Stimulated activated CD8-positive, alpha-beta memory T cell treated with anti-CD3 and anti-CD28 coated beads, Interleukin-4, amount 100 ng/mL, for 1 hour (primary cell): ENCODE measurements at places on chromosomes 4 and X.

- no peak for DNase-seq
These were observed 29.1 kb downstream of the RAB33B start for GRCh38 chr4:139483000-139483399.

DNA sequence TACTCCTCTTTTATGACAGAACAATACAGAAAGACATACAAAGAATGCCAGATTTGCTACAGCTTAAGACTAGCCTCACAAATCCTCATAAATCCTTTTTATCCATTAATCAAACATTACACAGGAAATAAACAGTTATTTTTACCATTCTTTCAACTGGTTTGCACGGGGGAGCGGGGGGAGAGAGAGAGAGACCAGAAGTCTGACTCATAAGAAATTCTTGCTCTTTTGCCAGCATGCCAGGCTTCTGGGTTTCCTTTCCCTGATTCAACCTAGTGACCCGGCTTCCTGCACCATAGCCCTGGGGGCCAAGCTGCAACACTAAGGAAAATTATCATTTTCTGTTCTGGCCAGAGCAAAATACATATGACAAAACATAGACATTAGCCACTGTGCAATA, 6.8 kb upstream of the RRAGB start:
- no peak for DNase-seq

DNA sequence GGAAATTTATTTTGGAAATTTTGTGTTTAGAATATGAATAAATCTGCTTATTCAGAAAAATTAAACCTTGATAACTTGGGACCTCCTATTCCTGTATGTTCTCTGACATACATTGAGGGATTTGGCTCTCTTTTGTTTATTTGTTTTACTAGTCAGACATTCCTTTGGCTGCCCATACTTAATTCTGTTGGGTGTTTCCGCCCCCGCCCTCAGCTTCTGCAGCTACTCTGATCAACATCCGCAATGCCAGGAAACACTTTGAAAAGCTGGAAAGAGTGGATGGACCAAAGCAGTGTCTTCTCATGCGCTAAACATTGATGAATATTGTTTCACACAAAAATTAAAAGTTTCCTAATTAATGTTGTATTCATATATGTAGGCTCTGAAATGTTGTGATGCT, 40.5 kb downstream of the RRAGB start:
- no peak for DNase-seq

DNA sequence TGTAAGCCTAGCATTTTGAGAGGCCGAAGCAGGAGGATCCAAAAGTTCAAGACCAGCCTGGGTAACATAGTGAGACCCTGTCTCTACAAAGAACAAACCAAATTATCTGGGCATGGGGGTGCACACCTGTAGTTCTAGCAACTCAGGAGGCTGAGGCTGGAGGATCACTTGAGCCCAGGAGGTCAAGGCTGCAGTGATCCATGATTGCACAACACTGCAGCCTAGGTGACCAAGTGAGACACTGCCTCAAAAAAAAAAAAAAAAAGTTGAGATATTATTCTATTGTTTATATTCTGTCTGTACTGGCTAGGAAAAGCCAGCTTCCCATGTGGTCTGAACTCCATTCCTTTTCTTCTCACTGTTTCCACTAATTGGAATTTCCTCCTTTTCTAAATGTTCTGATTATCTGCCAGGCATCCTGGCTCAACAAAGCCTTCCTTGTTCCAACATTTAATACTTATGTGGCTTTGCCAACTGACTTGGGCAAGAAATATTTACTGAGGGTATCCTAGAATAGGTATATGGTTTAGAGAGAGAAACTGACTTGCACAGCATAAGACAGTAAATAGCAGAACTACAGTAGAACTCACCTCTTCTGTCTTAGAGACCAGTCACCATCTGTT, 175.2 kb upstream of the ADAMTS3 start:
- DNase-seq, result no peak

DNA sequence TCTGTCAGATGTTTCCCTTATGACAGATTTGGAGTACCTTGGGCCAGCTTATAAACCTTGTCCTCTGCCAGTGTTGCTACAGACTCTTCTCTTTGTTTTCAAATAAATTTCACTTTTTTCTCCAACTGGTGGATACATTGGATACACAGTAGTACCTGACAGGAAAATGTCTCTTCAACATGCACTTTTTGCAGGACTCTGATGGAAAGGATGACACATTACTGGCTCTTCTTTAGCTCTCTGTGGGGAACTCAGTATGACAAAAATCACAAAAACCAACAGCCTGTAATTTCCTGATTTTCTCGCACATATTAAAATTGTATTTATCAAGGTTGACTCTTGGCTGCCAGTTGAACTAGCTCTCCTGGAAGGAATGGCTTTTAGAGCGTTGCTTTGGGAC, 61.3 kb upstream of the GIMD1 start:
- no peak for DNase-seq

- DNase-seq, result no peak
These were observed at the start of gene TEC for GRCh38 chr4:48268956-48269860. TEC (minus strand) TSS chr4:48269838; CDS start chr4:48228614, 41,224 bp downstream.

DNA sequence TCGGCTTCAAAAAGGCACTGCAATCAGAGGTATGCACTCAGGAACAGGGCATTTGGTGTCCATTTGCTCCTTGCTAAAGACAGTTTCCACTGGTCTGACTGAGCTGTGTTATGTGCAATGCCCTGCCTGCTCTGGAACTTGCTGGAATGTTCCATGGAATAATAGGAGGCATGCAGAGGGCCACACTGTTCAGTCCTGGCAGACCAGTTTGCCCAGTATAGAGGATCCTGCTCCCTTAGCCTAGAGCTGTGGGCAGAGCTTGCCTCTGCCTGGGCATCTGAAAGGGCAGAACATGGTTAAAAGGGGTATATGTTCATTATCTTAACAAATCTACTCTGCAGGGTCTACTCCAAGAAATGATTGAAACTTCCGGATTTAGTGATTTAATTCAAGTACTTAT, 27.8 kb upstream of the CD99L2 start:
- DNase-seq, result no peak

- DNase-seq, result no peak
These were observed 1.3 kb downstream of the BDH2 start for GRCh38 chr4:103098341-103098740.

DNA sequence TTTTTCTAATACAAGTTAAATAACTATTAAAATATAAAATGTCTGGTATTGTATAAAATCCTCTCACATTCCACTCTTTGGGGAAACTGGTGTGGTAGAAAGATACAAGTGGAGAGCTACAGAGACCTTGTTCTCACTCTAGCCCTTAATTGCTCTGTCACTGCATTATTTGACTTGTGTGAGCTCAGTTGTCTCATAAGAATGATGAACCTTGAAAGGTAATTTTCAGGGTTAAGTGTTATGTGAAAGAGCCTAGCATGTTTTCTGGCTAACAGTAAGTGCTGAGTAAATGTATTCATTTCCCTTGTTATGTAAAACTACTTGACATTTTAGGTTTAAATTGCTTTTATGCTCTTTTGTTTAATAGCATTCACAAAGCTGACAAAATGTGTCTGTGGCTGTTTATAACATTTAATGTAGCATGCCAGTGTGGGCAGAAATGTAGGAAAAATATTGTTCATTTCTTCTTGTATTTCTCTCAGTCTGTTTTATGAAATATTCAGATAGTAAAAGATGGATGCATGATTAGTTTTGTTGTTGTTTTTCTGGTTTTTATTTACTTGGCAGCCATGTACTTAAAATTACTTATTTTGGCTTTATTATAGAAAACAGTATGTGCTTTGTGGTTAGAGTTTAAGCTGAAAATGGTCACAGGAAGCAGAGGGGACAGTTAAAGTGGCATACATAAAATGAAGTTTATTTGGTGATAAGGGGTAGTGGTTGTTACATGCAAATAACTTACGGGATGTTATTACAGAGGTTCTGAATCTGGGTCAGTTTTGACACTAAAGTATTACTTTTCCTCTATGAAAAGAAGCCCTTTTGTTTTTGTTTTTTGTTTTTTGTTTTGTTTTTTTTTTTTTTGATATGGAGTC, 29.2 kb downstream of the SLAIN2 start:
- no peak for DNase-seq

DNA sequence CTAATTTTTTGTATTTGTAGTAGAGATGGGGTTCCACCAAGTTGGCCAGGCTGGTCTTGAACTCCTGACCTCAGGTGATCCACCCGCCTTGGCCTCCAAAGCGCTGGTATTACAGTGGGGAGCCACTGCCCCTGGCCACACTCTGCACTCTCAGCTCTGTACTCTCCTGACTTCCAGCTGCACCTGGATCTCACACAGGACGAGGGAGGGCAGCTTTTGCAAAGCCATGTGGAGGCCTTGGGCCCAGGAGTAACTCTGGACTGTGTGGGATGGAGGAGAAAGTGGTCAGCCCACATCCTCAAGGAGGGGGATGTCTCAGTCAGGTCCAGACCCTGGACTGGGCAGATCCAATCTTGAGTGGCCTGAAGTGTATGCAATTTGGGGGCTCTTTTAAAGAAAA, 23.0 kb downstream of the NAT8L start:
- DNase-seq, result no peak

DNA sequence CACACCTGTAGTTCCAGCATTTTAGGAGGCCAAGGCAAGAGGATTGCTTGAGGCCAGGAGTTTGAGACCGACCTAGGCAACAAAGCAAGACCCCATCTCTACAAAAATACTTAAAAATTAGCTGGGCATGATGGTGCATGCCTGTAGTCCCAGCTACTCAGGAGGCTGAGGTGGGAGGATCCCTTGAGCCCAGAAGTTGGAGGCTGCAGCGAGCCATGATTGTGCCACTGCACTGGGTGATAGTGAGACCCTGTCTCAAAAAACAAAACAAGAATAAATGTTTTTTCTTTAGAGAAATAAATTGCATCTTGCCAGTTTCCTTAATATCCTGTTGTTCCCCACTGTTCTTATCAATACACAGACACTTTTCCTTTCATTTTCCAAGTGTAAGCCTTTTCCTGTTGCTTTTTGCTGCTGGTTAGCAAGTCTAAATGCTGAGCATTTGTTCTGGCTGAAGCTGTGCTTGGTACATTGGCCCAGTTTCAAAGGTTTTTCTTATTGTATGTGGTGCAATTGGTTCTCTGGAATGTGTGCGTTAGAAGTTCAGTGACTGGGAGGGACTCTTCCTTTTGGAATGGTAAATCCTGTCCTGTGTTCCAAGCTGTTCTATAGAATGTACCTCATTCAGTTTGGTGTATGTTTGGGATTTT, 98.2 kb downstream of the AFF1 start:
- no peak for DNase-seq

DNA sequence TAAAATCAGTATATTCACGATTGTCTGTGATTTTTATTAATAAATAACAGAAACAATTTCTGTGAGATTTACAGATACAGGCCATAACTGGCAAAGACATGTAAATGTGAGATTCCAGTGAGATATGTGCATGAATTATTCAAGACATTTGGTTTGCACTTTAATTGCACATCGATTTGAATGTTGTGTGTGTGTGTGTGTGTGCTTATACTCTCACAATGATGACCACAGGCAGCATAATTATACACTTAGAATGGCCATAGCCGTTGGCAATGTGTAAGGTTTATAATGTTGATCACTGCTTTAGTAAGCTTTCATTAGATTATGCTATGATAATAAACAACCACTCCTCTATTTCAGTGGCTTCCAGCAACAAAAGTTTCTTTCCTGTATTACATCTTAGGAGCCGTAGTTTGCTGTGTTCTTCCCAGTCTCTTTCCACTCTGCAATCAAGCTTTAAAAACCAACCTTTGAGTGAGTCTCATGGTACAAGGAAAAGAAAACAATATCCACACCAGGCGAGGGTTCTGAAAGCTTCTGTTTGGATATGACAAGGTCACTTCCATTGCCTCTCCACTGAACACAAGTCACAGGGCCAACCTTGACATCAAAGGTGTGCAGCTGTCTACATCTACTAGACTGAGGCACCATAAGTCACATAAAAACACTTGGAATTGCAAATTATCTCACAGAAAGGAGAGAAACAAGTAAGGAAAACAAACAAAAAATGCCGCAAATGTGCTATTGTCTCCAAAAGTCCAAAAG, 897.7 kb downstream of the RAB28 start:
- no peak for DNase-seq

GRCh38 chr4:81796790-81797528, 325.3 kb upstream of the RASGEF1B start:
- no peak for DNase-seq

- no peak for DNase-seq
These were observed 126.5 kb downstream of the PTPN13 start for GRCh38 chr4:86720508-86721068.

- DNase-seq, result no peak
These were observed 427.9 kb downstream of the STIM2 start for GRCh38 chr4:27288496-27288895.

- no peak for DNase-seq
These were observed 326.1 kb upstream of the EMCN start for GRCh38 chr4:100843910-100844309.

GRCh38 chr4:162497564-162498167, 333.9 kb upstream of the FSTL5 start:
- no peak for DNase-seq

- DNase-seq, result no peak
These were observed 158.6 kb upstream of the ADGRL3 start for GRCh38 chr4:61041527-61041926.

DNA sequence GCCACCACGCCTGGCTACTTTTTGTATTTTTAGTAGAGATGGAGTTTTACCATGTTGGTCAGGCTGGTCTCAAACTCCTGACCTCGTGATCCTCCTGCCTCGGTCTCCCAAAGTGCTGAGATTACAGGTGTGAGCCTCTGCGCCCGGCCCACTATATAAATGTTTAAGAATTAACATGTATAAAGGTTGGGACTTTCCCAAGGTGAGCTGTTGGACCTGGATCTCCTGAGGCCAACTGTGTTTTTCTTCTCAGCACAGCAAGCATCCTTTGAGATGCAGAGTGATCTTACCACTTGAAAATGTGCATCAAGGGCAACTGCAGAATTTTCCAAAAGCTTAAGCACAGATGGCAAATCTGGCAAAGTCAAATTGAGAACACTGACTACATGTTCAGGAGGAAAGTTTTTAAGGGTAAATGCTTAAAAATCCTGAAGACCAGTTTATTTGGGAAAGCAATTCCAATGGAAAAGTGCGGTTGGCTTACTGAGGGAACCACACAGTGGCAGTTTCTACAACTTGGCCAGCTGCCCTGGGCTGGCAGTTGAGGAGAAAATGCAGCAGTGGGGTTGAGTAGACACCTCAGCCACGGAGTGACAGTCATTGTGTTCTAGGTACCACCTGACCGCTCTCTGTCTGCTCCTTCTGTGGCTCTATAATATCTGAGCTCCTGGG, 168.9 kb downstream of the CBR4 start:
- no peak for DNase-seq

DNA sequence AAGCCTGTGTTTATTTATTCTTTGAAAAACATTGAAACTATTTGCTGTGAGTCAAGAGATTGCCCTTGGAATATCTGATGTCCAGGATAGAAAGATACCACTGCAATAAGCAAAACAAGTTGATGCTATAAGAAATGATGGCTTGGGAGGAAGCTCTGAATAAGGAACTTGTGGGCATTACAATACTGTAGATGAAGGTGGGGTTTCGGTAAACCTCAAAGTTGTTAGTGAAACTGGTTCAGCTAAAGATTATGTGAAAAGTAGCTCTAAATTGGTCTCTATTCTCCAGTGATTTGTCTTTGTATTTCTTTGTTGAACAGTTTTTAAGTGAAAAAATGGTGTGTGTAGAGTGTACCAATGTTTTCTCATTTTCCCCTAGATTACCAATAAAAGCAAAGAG, 128.7 kb downstream of the AKAP4 start:
- no peak for DNase-seq
